ENCODE measurements at places on chromosomes 1 and 21.
A peak's percentile ranks its signal among the peaks of the same experiment; 100 is the strongest.

- DNase-seq = no peak
These were observed 2.6 kb upstream of the TNFRSF8 start for GRCh38 chr1:12060500-12060899.

GRCh38 chr1:42993502-42994136 is 35.0 kb upstream of the SLC2A1 start:
- no peak for DNase-seq

GRCh38 chr1:160607011-160607671 is 27.8 kb upstream of the CD84 start:
- peak; percentile 34 for DNase-seq

- DNase-seq = no peak
These were observed 541.6 kb upstream of the CAMK1G start for GRCh38 chr1:209041927-209042326.

DNA sequence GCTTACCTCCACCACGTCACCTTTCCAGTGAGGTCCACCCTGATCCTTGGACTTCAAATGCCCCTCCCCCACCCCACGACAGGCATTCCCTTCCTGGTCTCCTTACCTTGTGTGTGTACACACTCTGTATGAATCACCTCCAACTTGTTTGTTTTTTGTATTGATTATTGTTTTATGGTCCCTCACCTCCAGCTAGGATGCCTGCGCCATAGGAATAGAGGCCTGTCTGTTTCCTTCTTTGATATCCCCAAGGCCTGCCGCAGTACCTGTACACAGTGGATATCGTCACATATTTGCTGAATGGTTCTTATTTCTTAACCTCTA is 219.6 kb upstream of the POU3F1 start:
- DNase-seq = no peak

GRCh38 chr1:171455967-171456366 is 29.4 kb upstream of the PRRC2C start:
- no peak for DNase-seq

DNA sequence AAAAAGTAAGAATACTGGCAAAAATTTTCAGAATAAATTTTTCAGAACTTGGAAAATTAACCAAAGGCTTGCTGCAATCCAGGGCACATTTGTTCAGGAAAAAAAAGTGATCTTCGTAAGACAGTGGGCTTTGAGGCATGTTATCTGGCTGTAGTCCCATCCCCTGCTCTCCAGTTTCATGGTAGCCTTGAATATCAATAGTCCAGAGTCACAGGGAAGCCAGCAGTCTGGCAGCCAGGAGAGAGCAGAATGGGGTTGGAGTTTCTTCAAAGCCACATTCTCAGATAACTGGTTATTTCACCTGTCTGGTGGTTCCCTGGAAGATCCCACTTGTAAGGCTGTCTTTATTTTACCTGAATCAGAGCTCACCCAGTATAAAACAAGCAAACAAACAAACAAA is 669.3 kb downstream of the MATN1 start:
- no peak for DNase-seq

- no peak for DNase-seq
These were observed 32.2 kb upstream of the CYP4X1 start for GRCh38 chr1:46991083-46991923.

GRCh38 chr1:66156144-66156543 is 363.4 kb downstream of the PDE4B start:
- DNase-seq = no peak

DNA sequence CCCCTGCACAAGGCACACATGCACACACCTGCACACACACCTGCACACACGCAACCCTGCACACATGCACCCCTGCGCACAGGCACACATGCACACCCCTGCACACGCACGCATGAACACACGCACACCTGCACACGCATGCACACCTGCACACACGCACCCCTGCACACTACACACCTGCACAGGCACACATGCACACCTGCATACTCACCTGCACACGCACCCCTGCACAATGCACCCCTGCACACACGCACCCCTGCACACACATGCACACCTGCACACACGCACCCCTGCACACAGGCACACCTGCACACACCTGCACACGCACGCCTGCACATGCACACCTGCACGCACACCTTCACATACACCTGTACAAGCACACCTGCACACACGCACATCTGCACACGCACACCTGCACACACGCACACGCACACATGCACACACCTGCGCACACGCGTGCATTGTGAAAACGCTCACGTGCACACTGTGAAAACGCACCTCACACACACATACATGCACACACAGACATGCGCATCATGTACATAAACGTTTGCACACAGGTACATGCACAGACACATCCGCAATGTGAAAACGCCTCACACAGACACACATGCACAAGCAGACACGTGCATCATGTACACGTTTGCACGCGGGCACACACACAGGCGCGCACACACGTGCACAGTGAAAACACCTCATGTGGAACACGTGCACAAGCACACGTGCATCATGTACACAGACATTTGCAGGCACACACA is 8.2 kb downstream of the DVL1 start:
- no peak for DNase-seq

DNA sequence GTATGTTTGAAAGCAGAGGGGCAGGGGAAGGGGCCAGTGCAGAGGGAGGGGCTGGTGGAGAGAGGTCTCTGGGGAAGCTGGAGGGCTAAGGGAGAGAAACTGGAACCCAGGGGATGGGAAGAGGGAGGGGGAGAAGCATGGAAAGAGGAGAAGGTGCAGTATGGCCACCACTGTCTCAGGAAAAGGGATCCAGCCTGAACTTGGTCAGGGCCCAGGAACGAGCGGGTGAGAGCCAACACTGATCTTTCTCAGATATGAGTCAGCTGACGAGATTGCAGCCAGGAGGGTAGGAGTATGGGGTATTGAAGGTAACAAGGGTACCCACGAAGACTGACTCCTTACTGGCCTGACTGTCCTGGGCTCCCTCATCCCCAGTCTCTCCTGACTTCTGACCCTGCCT is 18.0 kb downstream of the TIE1 start:
- DNase-seq = no peak

GRCh38 chr21:15343066-15343465 is 278.3 kb upstream of the NRIP1 start:
- no peak for DNase-seq

GRCh38 chr1:117644696-117645311 is 39.0 kb downstream of the TENT5C start:
- no peak for DNase-seq

GRCh38 chr1:91928026-91928425 is 21.2 kb upstream of the BRDT start:
- no peak for DNase-seq

- DNase-seq = no peak
These were observed 13.6 kb downstream of the GJA4 start for GRCh38 chr1:34806396-34806795.

- DNase-seq = no peak
These were observed 34.3 kb upstream of the SIM2 start for GRCh38 chr21:36664662-36664990.

GRCh38 chr1:35112668-35113067 is 33.5 kb downstream of the ZMYM1 start:
- DNase-seq = no peak

DNA sequence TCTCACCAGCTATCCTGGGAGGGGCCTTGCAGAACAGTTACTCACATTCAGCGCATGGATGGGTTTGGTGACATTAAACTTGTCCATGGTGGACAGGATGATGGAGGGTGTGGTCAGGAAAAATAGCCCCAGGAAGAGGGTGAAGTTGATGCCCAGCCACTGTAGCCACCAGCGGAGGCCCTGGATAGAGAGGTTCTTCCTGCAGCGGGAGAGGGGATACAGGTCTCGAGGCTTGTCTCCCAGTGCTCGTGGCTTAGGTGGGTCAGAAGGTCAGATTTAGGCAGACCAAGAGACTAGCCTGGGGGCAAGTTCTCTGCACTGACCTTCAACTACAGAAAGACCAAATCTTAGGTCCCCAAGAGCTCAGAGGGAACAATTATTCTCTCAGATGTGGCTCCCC is 23.0 kb downstream of the TMEM63A start:
- no peak for DNase-seq

Data from glomerular endothelial cell (primary cell).